ENCODE measurements at places on chromosomes 7 and 10.

DNA sequence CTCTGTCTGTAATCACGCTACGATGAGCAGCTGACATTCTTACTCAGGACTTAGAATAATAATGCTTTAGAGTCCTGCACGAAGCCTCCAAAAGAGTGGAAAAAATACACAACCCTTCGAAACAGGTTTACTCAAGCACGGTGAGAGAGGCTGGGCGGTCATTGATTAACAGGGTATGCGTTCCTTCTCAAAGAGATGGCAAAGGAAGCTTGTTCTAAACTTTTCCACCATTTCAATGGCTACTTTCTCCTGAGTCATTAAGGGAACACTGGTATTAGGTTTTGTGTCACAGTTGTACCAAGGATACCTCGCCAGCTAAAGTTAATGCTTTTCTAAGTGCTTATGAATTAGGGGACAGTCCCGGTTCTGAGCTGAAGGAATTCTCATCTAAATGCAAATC lies 141.9 kb upstream of the RHEB start:
- no peak for DNase-seq

- no peak for DNase-seq
Observed at GRCh38 chr7:52080493-52080892, 763.9 kb upstream of the COBL start.

GRCh38 chr7:91465595-91466061 lies 201.4 kb downstream of the FZD1 start:
- DNase-seq, result peak; percentile 69

DNA sequence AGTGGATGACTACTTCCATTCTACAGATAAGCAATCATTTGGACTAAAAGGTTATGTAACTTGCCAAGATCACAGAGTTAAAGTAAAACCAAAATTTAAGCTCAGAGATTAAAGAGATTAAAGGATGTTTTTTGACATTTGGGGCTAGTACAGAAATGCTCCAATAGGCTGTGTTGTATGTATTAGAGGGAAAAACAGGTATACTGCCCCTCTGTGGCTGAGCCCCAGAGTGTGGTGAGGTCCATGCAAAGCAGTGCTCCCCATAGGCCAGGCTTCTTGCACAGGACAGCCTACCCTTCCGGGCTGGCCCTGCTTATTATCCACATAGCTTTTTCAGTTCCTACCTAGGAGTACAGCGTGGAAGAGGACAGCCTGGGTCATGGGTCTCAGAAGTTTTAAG lies 322.8 kb downstream of the POM121L12 start:
- no peak for DNase-seq

GRCh38 chr7:117347480-117347879 lies 24.6 kb upstream of the WNT2 start:
- DNase-seq, result no peak

- DNase-seq, result no peak
Observed at GRCh38 chr7:81492240-81492639, 277.6 kb downstream of the HGF start.

GRCh38 chr7:2761131-2761624 lies 73.2 kb downstream of the AMZ1 start:
- no peak for DNase-seq

GRCh38 chr10:78508955-78509748 lies 475.5 kb downstream of the RPS24 start:
- DNase-seq, result no peak

DNA sequence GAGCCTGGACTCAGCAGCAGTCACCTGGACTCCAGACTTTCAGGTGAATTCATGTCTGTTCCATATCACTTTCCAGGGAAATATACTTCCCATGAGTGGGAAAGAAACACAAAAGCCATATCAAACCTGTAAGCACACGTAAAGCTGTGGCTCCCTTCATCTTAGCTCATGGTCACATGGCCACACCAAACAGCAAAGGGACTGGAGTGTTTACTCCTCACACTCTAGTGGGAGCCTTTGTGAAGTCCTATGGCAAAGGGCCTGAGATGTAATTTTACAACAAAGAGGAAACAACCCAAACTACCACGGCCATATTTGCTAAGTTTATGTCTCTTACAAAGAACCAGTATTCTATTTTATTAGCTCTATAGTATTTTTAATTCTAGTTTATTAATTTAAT lies 16.3 kb downstream of the SFTPA1 start:
- DNase-seq, result no peak

DNA sequence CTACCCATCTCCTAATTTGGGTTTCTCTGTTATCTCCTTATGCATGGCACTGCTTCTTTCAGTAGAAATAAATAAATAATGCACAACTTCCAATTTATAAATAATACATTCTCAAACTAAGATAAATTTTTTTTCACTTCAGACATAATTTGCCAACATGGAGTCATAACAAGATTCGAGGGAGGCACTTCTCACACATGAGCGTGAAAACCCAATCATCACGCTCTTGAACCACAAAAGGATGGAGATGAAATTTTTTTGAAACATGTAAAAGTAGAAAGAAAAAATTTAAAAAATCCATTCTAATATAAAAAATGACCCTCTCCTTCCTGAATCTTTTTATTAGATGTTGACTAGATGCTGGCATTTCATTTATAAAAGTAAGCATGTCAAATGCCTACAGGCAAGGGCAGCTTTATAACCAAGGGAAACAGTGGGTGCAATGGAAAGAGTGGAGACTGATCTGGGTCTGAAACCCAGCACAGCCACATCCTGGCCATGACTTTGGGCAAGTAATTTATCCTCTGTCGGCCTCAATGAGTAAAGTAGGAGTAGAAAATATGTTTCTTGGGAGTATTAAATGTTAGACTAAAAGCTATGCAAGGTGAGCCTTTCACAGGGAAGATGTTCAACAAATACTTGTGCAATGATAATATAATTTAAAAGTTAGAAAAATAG lies 185.0 kb downstream of the STK31 start:
- DNase-seq, result no peak

DNA sequence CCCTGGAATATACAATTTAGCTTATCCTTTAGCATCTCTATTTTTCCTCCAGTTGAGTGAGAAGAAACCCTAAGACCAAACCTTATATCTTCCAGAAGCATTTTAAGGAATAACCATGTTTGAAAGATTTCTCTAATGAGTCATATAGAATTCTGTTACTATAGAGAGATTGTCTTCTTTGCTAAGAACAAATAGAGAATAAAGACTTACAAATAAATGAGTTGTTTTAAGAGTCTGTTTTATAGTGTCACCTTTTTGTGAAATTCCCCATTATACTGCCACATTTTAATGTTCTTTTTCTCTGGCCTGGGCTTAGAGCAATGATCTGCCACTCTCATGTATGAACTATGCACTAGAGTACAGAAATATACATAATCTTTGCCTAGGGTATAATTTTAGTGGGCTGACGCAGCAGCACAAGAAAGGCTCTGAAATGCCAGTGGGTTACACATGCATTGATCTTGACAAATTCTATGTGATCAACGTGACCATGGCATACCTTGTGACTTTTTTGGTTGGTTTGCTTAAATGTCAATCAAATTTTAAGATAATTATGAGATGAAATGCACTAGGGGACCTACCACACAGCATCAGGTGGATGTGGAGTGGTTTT lies 145.1 kb upstream of the MKLN1 start:
- DNase-seq, result no peak

- DNase-seq, result no peak
Observed at GRCh38 chr7:53272081-53272480, 236.6 kb downstream of the POM121L12 start.

- DNase-seq, result no peak
Observed at GRCh38 chr7:153457746-153458145, 594.5 kb upstream of the DPP6 start.

GRCh38 chr7:136958016-136958415 lies 89.6 kb downstream of the CHRM2 start:
- peak; percentile 27 for DNase-seq

DNA sequence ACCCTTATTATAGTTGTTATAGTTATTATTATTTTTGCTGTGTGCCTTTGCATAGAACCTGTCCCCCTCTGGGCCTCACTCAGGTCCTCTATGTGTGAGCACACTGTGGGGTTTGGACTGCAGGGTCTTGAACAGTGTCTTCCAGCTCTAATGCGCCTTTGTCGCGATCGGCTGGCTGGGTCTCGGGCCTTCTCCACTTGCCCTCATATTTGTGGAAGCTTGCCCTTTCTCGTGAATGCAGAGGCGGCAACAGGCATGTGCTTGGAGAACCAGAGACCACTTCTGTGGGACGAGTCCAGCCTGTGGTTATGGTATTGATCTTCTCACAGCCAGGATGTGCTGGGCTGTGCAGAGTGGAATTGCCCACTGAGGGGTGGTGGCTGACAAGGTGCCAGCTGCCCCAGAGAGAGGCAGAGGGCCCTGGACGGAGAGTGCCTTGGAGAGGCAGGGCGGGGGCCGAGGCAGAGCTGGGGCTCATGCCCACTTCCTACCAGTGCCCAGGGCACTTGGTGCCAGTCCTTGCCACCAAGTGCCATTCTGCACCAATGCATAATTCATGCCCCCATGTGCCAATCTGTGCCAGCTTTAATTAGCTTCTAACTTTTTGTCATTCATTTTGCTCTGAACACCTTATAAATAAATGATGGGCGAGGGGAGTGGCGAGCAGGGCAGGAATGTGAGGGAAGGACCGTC lies 6.8 kb upstream of the CDH23 start:
- DNase-seq, result no peak

DNA sequence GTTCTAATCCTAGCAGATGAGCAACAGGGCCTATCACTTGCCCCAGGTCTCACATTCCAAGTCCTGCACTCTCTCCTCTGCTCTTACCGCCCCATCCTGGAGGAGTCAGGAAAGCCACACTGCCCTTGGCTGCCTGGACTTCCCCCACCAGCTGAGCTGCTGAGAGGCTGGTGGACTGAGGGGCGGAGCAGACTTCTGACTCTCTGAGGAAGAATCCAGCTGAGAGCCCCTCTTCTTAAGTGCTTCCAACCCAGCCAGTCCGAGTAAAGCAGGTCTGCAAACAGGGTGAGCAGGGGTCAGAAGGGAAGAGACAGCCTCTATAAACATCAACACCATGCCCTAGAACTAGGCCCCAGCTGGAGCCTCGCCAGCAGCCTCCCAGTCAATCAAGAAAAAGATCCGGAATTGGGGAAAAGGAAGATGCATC lies 92.4 kb upstream of the TMEM72 start:
- peak; percentile 44 for DNase-seq

DNA sequence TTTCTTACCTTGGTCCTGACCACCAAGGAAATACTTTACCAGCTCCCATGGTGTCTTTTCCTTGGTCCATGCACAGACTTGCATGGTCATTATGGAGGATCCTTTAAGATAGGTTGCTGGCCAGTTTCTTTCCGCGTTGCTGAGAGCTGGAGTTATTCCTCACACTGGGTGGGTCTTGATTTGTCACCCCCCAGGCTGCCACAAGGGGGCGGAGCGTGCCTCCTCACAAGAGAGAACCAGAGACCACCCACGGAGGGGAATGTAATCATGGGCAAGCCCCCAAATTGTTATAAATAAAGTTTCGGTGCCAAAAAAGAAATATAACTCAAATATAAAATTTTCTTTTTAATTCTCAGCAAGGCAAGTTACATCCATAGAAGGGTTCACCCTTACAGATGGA lies 10.5 kb upstream of the TRIM24 start:
- no peak for DNase-seq

- peak; percentile 54 for DNase-seq
Observed at GRCh38 chr7:41979834-41980307, 257.1 kb downstream of the GLI3 start.

GRCh38 chr7:122383934-122384333 lies 79.4 kb upstream of the FEZF1 start:
- DNase-seq, result no peak

DNA sequence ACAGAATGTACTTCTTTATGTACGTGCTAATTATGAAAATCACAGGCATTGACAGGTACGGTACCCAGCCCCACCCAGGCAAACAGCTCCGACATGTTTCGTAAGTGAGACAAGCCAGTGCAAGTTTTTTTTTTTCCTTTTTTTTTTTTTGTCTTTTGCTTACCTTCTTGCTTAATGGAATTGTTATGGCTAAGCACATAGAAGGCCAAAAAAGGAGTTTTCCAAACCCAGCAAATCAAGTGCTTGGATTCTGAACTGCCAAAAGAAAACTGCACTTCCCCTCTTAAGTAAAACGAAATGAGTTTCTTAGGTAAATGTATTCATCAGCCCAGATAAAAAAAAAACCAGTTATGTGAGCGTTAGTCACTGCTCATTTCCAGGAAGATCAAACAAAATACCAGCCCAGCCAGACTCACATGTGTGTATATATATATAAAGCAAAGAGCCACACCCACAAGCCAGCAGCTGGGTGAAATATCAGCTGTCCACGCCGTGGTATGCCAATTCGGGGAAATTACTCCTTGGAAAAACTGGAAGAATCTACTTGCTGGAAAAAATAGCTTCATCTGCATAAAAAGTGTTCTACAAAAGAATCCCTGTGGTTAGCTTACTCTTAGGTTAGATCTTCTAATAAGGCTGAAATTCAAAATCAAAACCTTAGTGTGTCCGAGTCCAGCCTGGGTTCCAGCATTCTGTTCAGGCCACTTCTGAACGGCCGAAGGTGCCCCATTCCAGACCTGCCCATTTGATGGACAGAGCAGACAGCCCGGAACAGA lies 8.0 kb downstream of the KLF6 start:
- peak; percentile 90 for DNase-seq

GRCh38 chr10:112026438-112026837 lies 157.1 kb downstream of the GPAM start:
- no peak for DNase-seq

- peak; percentile 84 for DNase-seq
Observed at GRCh38 chr10:23399701-23400144, 39.2 kb upstream of the OTUD1 start.

DNA sequence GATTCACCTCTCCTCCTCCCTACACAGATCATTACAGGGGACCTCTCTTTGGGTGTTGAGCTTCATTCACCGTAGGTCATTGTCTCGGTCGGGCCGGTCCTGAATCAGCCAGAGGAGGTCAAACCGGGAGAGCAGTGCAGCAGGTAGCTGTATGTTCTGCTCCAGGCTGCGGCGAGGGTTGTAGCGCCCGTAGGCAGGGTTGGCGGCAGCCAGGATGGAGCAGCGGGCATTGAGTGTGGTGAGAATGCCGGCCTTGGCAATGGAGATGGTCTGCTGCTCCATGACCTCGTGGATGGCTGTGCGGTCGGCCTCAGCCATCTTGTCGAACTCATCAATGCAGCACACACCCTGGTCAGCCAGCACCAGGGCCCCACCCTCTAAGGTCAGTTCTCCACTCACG lies 5.5 kb downstream of the MCM7 start:
- DNase-seq, result no peak

All from iris pigment epithelial cell (primary cell).